Tracheal epithelial cell (primary cell): ENCODE measurements at places on chromosomes 2 and 18. TPM values are rescaled to one million over a fixed set of nuclear protein-coding genes. Genes with fewer than 3 reads are reported as not detected.

The ERMN gene
- total RNA-seq, result not detected in 2 replicates

The CLHC1 gene
- total RNA-seq, result 2.9 and 6.0 TPM in 2 replicates

The FER1L5 gene
- under 0.01 TPM in 2 replicates for total RNA-seq

The NXPH2 gene
- not detected in 2 replicates for total RNA-seq
